Smooth muscle cell of the umbilical artery (primary cell): ENCODE measurements at places on chromosomes 2 and 18. TPM values are rescaled to one million over a fixed set of nuclear protein-coding genes. Genes with fewer than 3 reads are reported as not detected.

The WDR75 gene
- total RNA-seq, result 42.5 and 59.9 TPM in 2 replicates

The HAT1 gene
- total RNA-seq, result 28.8 and 43.5 TPM in 2 replicates

The ITGB6 gene
- 0.30 and 0.60 TPM in 2 replicates for total RNA-seq

The PXDN gene
- 785 and 893 TPM in 2 replicates for total RNA-seq

The RABL2A gene
- total RNA-seq, result 10.1 and 11.0 TPM in 2 replicates

The ANTXR1 gene
- total RNA-seq, result 73.1 and 246 TPM in 2 replicates

The DOK6 gene
- 10.4 and 15.3 TPM in 2 replicates for total RNA-seq

The BOK gene
- total RNA-seq, result 21.7 and 35.5 TPM in 2 replicates

The SPOPL gene
- 24.9 and 28.4 TPM in 2 replicates for total RNA-seq

The GCG gene
- not detected in 2 replicates for total RNA-seq

The IKZF2 gene
- 6.2 and 9.5 TPM in 2 replicates for total RNA-seq

The MROH2A gene
- not detected in 2 replicates for total RNA-seq

The PTMA gene
- 453 and 665 TPM in 2 replicates for total RNA-seq

The CYRIA gene
- 0.30 and 0.51 TPM in 2 replicates for total RNA-seq

The FSHR gene
- total RNA-seq, result not detected in 2 replicates

The FRZB gene
- under 0.01 and 0.23 TPM in 2 replicates for total RNA-seq

The CHRNA1 gene
- 0.23 and 1.5 TPM in 2 replicates for total RNA-seq

The MATN3 gene
- total RNA-seq, result 3.0 and 3.7 TPM in 2 replicates

The NMUR1 gene
- not detected in 2 replicates for total RNA-seq

The MRPL53 gene
- 16.4 and 25.2 TPM in 2 replicates for total RNA-seq

The ZNF512 gene
- total RNA-seq, result 19.3 and 38.0 TPM in 2 replicates

The SOWAHC gene
- total RNA-seq, result 7.4 and 11.1 TPM in 2 replicates

The ANKRD30B gene
- 0.05 TPM in 1 of 2 replicates, not detected in the other for total RNA-seq

The REG3G gene
- total RNA-seq, result not detected in 2 replicates

The CYTIP gene
- 0.30 TPM in 1 of 2 replicates, not detected in the other for total RNA-seq

The PAX8 gene
- total RNA-seq, result 0.30 and 0.65 TPM in 2 replicates

The KYNU gene
- total RNA-seq, result 0.18 and 1.8 TPM in 2 replicates
